ENCODE measurements at places on chromosomes 13 and 19.

DNA sequence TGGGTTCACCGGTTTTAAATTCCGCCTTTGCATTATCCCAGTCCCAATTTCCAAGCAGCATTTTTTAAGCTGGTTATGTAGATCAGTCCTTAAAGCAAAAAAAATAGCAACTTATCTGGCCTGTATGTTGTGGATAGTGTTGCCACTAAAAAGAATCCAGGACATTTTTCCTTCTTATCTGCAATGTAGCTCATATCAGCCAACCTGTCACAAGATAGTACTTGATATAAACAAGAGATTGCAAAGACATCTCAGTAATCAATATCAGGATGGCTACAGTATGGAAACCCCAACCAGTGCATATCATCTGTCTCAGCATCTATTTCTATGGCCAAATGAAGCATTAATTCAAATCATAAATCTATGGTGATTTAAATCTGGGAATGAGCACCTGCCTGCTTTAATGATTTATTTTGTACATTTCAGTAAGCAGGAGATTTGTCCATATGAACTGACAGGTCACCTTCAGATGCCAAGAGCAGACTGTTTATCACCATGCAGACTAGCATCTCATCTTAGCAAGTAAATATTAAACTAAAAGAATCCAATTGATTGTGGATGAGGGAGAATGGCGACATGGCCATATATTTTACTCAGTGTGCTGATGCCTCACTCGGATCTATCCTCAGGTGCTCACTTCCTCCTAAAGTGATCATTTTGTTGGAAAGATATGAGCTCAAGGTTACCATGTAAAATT lies 240.4 kb downstream of the DACH1 start:
- H3K4me1 ChIP-seq: no peaks in the 10 kb centered on the region
- DNase-seq: no peak
- H3K27ac ChIP-seq: no peak overlapping the region
- H3K4me3 ChIP-seq: no peak overlapping the region
- H3K36me3 ChIP-seq: no peaks in the 10 kb centered on the region
- no peaks in the 10 kb centered on the region for H3K27me3 ChIP-seq

- no peaks in the 10 kb centered on the region for H3K27me3 ChIP-seq
- H3K27ac ChIP-seq: no peak overlapping the region
- H3K4me3 ChIP-seq: no peak overlapping the region
- no peaks in the 10 kb centered on the region for H3K36me3 ChIP-seq
Observed at GRCh38 chr13:34777089-34777913, 164.8 kb upstream of the NBEA start.

GRCh38 chr19:45322311-45322710 lies 364 bp downstream of the CKM start:
- H3K4me1 ChIP-seq: no peaks in the 10 kb centered on the region
- H3K4me3 ChIP-seq: no peak overlapping the region
- H3K27me3 ChIP-seq: no peaks in the 10 kb centered on the region

DNA sequence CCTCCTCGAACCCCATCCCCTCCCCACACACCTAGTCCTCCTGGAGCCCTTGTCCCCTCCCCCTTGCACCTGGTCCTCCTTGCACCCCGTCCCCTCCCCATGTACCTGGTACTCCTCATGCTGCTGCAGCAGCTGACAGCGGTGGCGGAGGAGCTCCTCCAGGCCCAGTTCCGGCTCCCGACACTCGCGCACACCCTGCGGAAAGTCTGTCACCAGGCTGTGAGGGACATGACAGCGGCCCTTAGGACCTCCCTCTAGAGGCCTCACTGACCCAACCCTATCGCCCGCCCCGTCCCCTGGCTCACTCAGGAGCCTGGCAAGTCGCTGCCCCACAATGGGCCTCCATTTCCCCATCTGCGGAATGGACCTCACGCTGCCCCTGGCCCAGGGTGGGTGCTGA lies 6.4 kb upstream of the PPP6R1 start:
- no peak for DNase-seq
- no peak overlapping the region for H3K27ac ChIP-seq
- no peaks in the 10 kb centered on the region for H3K36me3 ChIP-seq
- no peak overlapping the region for H3K4me3 ChIP-seq
- H3K27me3 ChIP-seq: no peaks in the 10 kb centered on the region

GRCh38 chr19:41670755-41671154 lies 17.3 kb downstream of the CEACAM7 start:
- no peaks in the 10 kb centered on the region for H3K36me3 ChIP-seq
- no peak overlapping the region for H3K27ac ChIP-seq
- H3K4me1 ChIP-seq: no peaks in the 10 kb centered on the region
- DNase-seq: no peak

DNA sequence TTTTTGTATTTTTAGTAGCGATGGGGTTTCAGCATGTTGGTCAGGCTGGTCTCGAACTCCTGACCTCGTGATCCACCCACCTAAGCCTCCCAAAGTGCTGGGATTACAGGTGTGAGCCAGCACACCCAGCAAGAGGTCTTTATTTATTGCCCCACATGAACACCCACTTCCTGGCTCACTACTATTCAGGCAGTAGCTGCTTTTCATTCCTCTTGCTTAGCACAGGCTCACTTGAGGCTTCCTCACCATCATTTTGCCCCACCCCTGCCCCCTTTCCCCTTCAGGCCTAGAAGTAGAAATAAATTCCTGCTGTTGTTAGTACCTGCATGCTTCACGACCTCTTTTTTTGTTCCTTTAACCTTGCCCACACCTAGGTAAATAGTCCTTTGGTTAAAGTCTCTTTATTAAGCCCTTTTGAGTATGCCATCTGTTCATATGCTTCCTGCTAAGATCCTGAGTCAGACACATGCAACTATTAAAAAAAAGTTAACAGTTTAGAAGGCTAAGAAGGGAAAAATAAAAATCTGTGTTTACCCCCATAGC lies 33.5 kb upstream of the ITM2B start:
- H3K4me3 ChIP-seq: no peak overlapping the region
- H3K36me3 ChIP-seq: no peaks in the 10 kb centered on the region
- no peaks in the 10 kb centered on the region for H3K4me1 ChIP-seq
- H3K27me3 ChIP-seq: no peaks in the 10 kb centered on the region

- no peak overlapping the region for H3K27ac ChIP-seq
- no peaks in the 10 kb centered on the region for H3K36me3 ChIP-seq
- no peak for DNase-seq
- no peaks in the 10 kb centered on the region for H3K27me3 ChIP-seq
- H3K4me1 ChIP-seq: no peaks in the 10 kb centered on the region
- no peak overlapping the region for H3K4me3 ChIP-seq
Observed at GRCh38 chr13:87536499-87536898, 134.7 kb upstream of the SLITRK5 start.
